Dermis lymphatic vessel endothelial cell (primary cell): ENCODE measurements at places on chromosomes 2 and 18. TPM values are rescaled to one million over a fixed set of nuclear protein-coding genes. Genes with fewer than 3 reads are reported as not detected.

Gene MERTK
- total RNA-seq, result 13.4 and 20.5 TPM in 2 replicates

Gene PTPRN
- not detected in 2 replicates for total RNA-seq

Gene ZNF521
- total RNA-seq, result 139 and 149 TPM in 2 replicates

Gene FRZB
- total RNA-seq, result 0.43 TPM in 2 replicates

Gene AMMECR1L
- 14.2 and 16.4 TPM in 2 replicates for total RNA-seq

Gene CDH2
- 0.26 and 1.8 TPM in 2 replicates for total RNA-seq

Gene RBFA
- 32.1 and 42.8 TPM in 2 replicates for total RNA-seq

Gene HNMT
- total RNA-seq, result 4.0 and 4.4 TPM in 2 replicates
